Gastroesophageal sphincter (tissue), 4 donors: ENCODE measurements at places on chromosomes 4 and X. TPM values are rescaled to one million over a fixed set of nuclear protein-coding genes. Genes with fewer than 3 reads are reported as not detected.

Gene PHEX
- 0.79 TPM for total RNA-seq

Gene ANOS1
- total RNA-seq, result 5.7 TPM

Gene SPIN2B
- 14.0 TPM for total RNA-seq

Gene FAM9B
- total RNA-seq, result not detected

DNA sequence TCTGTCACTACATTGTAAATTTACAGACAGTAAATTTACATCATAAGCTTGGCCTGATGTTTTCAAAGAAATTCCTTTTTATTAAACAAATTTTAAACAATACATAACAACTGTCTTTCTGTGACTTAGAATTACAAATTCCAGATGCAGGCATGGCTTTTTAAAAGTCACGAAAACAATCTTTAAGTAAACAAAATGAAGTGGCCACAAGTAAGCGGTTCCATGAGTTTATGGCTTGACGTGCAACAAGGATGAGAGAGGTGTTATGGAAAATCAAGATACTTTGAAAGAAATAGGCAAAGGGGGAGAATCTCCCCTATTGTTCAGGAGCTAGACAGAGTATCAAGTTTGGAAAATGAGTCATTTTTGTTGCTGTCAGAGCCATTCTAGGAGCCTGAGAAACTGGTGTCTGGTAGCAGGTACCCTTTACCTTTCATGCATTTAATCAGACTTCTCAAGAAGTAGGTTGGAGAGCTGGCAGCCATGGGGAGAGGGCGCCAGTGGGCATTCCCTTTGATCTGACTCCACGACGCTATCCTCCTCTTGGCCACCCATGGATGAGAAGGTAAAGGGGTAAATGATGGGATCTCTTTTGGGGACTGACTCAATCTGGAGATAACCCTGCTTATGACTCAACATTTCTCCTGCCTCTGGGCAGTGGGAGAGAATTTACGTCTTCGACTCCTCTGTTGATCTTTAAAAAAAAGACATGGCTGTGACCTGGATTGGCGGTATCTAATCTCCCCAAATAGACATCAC, 217.2 kb downstream of the SPRY1 start:
- no peak for ATAC-seq

DNA sequence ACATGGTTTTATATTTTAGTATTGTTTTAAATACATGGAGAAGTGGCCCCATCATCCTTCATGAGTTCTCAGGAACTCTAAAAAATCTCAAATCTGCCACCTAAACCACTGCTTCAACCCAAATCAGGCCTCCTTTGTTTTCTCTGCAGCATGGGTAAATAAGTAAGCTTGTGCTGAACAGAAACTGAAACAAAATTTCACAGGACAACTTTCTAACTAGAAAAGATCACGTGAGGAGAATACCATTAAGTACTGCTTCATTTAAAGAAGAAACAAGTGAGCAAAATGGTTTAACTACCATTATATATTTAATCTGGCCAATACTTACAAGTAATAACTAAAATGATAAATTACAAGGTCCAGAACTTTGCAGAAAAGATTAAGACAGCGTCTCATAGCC, 2.5 kb downstream of the ARAP2 start:
- ATAC-seq, result no peak

DNA sequence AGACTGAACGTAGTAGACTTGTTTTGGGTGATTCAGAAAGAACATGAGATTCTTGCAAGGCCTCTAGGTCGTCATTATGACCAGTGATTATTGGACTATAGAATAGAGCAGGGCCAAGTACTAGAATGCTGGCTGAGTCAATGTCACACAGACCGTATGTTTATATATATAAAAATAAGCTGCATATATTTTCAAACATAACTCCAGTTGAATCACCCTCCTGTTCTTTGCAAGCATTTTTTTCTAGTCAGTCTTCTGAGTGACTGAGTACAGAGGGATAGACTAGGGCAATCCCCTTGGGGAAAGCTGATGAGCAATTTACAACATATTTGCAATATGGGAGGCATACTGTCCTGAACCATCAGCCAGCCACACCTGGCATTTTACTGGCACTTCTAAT, 48.4 kb upstream of the PRPS1 start:
- ATAC-seq, result no peak

- ATAC-seq, result peak; percentile 69
Observed at GRCh38 chrX:11380187-11380844, 87.1 kb downstream of the AMELX start.

DNA sequence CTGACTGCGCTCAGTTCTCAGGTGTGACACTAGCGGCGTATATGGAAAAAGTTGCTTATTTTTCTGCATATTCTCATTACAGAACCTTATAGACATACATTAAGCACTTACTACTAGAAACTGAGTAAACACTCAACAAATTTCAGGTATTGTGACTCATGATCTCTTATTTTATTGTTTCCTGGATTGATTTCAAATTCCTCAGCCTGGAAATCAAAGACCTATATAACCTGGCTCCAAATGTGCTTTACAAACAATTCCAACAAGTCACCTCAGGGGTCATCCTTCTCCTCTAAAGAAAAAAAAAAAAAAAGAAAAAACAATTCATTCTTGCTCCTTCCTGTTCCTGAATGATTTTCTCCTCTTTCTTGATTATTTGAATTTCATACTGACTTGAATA, 152.3 kb downstream of the ADAM29 start:
- no peak for ATAC-seq

GRCh38 chr4:84887824-84888223, 78.7 kb downstream of the WDFY3 start:
- no peak for ATAC-seq

DNA sequence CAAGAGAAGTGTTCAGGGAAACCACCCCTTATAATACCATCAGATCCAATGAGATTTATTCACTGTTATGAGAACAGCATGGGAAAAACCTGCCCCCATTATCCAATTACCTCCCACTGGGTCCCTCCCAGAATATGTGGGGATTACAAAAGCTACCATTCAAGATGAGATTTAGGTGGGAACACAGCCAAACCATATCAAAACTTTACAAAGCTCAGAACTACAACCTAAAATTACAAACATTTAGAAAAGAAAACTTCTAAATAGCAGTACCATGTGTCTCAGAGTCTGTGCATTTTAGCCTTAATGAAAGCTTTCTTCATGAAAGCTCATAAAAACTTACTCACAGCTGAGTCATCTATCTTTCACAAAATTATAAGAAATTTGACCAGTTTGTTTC, 1442.8 kb upstream of the PCDH7 start:
- no peak for ATAC-seq

DNA sequence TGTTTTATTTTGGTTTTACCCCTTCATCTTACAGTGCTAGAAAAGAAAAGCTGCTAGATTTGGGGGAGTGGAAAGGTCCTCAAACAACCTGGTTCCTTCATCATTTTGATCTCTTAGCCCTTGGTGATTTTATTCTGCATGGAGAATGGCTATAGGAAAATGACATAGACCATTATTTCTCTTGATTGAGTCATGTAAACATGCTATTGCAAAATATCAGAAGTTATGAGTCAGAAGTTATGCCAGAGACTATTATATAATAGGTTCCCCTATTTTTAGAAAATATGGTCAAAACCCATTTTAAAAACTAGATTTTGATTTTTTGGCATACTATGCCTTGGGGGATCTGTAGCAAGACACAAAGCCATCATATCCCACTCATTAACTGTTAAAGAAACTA, 83.7 kb upstream of the FAM9C start:
- peak; percentile 52 for ATAC-seq

DNA sequence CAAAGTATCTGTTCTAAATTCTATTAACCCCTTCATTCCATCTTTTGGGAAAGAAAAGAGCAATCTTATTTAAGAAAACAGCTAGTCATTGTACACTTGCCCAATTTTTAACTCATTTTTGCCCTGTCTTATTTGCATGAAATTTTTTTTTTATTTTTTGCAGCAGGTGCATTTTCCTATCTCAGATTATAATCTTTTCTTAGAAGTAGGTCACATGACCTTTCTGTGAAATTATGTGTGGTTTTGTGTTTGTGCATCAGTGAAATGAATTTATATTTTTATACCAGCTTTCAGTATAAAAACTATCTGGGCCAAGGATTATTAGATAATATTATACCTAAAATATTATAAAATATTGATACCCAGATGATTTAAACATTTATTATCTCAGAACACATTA, 145.6 kb downstream of the INPP4B start:
- ATAC-seq, result no peak

DNA sequence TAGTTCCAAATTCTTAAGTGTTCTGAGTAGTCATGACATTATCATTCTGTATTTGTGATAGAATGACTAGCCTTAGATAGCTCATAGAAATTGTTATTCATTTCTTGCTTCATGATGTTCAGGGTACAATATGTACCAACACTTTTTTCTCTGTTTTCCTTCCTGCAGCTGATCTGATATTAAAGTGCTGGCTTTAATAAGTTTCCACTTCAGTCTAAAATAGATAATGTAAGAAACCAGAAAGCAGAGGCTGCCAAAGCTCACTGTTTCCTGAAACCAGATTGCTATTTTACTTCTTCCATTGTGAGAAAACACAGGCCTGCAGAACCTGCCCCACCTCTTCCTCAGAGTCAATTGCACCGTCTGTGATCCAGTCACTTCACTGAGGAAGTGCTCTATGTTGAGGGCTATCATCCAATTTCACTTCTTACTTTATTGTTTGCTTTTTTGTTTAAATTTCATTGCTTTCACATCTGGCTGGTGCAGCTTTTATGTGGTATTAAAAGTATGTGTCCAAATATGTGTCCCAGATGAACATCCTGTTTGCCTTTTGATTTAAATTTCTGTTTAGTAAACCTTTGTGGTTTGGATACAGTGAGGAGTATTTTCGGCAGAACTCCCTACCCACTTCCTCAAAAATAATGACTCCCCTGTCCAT, 652.1 kb downstream of the ANKRD50 start:
- peak; percentile 96 for ATAC-seq

DNA sequence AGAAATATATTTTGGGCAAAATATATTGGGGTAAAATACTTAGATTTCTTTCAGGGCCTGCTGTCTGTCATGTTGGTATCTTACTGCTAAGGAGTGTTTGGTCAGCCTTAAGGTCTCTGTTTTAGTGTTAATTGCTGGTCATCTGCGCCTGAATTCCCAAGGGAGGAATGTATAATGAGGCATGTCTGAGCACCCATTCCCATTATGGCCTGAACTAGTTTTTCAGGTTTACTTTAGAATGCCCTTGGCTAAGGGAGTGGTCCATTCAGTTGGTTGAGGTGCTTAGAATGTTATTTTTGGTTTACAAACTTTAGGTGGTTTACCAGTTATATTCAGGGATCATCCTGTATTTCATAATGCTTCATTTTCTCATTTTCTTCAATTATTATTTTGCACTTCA, 125.9 kb downstream of the CFAP299 start:
- no peak for ATAC-seq

DNA sequence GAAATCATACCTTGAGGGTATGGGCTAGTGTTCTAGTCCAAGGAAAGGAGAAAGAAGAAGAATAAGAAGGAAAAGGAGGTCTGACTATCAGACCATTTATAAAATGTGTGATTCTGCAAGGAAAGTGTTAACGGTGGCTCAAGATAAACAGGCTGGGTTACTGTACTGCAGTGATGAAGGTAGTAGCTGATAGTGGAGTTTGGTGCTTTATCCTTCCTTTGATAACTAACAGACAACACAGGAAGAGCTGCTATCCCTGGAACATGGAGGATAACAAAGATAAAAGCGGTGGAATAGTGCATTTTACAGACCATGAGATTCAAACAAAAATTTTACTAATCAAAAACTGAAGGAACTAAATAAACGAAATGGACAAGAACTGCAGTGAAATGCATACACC, 2.6 kb downstream of the UNC5C start:
- no peak for ATAC-seq
